Dermis blood vessel endothelial cell (primary cell): ENCODE measurements at places on chromosomes 3 and 15.

DNA sequence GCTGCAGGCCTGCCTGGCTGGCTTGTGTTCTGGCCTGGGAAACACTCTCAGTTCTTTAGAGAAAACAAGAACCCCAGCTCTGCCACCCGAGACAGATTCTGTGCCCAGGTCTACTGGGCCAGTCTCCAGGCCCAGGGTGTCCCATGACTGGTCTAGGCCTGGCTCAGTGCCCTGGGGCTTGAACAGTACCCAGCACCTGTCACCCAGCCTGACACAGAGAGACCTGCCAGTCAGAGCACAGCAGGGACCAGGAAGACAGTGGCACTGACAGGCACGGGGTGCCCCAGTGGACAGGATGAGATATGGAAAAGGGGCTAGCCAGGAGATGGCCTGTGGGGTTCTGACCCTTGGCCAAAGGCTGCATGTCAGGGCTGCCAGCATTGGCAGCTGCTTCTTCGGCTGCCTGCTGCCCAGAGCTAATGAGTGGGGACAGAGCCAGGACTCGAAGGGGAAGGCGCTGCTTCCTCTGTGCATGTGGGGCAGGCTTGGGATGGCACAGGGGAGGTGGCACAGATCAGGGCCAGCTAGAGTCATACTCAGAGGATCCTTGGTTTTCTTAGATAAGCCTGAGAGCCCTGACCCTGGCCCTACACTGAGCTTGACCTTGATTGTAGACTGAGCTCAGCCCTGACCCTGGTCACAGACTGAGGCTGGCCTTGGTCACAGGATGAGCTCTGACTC lies 15.1 kb downstream of the CCDC33 start:
- DNase-seq, result no peak

DNA sequence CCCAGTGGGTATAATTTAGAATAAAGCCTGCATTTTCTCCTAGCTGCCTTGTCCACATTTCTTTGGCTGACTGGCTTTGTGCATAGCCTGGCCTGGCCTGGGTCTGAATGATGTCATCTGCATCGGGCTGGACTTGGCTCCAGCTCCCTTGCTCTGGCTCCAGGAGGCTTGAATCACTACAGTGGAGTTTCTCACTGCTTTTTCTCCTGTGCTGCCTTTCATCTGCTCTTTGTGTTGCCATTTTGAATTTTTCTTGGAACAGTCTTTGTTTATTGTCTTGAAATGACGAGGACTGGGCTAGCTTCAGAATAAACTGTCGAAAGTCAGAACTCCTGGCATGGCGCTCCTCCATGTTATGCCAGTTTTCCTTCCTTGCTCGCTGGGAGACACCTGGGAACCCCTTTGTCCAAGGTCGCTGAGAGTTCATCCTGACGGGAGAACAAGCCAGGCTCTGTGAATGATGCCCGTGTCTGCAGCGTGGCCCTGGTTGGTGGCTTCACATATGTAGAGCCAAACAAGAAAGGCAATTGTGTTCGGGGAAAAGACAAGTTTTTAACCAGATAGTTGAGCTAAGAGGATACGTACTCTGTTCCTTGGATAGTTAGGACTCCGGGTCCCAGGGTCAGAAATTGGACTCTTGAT lies 258.9 kb downstream of the PDZRN3 start:
- no peak for DNase-seq

GRCh38 chr3:87219611-87220010 lies 7.5 kb upstream of the CHMP2B start:
- no peak for DNase-seq

DNA sequence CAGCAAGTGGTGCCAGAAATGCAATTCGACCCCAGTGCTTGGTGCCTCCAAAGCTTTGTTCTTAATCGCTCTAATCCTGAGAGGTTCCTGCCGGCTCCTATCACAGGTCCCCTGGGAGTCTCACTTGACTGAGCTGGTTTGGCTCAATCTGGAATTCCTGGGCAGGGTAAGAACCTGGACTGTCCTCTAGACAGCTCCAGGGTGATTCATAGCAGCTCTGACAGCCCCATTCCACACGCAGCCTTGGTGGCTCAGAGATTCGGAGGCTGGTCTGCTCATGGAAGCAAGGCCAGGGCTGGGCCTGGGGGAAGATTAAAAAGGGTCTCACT lies 37.9 kb downstream of the MYO5C start:
- DNase-seq, result peak; percentile 4

- no peak for DNase-seq
Measured at GRCh38 chr3:118810499-118811035, 224.1 kb downstream of the IGSF11 start.

DNA sequence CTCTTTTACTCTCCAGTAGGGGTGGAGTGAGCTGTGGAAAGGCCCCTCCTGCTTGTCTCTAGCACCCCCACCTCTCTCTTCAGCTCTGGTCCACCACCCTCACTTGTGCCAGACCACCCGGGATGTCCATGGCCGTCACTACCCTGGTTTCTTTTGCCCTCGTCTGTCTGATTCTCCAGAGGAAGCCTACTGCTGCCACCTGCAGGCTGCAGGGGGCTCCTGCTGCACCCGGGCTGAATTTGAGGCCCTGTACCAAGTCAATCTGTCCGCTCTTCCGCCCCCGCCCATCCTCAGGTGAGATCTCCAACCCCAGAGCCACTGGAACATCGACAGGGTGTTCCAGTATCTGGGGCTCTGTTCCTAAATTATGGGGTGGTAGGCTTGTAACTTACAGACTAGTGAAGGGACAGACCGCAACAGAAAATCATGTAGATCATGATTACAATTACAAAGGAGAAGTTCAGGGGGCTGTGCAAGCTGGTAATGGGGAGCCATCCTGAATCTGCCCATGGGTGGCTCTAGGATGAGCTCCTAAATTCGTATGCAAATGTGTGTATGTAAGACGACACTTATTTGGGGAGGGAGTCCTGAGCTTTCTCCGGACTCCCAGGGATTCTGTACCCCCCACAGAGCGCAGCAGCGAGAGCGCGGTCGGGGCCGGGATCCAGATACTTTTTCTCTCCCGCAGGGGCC lies 683 bp upstream of the UNC45A start:
- peak; percentile 87 for DNase-seq

- DNase-seq, result no peak
Measured at GRCh38 chr3:127710155-127710941, 37.6 kb downstream of the ABTB1 start.

DNA sequence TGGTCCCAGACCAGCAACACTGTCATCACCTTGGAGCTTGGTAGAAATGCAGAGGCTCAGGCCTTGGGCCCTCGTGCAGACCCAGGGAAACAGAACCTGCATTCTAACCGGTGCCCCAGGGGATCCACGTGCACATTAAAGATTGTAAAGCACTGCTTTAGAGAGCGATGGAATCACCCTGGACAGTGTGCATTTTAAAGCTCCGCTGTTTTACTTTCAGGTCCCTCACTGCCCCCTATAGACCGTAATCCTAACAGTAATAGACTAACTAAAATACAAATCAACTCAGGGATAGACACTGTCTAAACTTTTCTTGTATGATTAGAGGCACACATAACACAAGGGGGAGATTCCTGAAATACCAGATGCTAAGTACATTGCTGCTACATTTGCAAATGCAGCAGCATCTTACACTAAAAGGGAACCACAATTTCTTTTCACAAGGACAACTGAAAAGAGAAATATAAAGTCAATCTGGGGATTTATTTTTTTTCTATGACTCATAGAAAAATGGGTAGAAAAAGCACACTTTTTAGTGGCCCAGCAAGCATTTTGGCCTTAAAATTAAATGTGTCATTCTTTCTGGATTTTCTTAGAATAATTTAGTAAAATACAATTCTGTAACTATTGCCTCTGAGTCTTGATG lies 10.5 kb upstream of the SH3GL3 start:
- peak; percentile 63 for DNase-seq

DNA sequence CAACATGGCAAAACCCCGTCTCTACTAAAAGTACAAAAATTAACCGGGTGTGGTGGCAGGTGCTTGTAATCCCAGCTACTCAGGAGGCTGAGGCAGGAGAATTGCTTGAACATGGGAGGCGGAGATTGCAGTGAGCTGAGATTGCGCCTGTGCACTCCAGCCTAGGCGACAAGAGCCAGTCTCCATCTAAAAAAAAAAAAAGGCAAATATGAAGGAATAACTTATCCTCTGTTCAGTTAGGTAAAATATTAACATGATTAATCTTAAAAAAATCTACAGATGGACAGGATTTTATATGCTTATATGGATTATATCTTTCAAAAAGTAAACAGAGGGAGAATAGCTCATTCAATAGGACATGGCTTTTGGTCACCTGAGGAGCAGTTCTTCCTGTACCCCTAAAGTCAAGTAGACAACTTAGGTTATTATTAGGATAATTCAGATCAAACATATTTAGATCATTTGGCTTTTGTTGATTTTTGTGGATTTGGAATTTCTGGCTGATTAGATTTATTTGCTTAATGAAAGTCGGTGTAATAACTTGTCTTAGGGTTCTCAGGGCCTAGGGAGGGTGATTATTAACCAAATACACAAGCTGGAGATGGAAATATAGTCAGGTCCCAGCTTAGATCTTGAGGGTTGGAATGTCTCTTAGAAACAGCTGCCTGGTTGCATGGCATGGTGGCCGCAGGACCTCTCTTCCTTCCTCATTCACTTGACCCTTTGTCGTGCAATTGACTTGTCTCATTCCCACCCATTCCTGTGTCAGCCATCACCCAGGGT lies 82.1 kb upstream of the ONECUT1 start:
- no peak for DNase-seq

DNA sequence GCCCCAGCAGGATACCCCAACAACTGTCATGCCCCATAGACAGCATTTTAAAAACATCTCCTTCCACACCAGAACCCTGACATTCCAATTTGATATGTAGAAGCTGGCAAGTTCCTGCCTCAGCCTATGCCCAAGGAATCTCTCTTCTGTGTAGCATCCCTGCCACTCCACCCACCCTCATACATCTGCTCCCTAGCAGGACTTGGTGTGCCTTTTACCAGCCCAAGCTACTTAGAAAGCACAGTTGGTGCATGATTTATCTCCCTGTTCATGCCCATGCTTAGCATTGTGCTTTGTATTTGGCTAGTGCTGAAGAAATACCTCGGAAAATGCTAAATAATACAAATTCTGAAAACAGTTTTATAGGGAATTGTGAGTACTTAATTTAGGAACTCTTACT lies 236.9 kb upstream of the HES1 start:
- DNase-seq, result no peak

- DNase-seq, result peak; percentile 55
Measured at GRCh38 chr3:122858373-122858772, 63.5 kb downstream of the SLC49A4 start.

DNA sequence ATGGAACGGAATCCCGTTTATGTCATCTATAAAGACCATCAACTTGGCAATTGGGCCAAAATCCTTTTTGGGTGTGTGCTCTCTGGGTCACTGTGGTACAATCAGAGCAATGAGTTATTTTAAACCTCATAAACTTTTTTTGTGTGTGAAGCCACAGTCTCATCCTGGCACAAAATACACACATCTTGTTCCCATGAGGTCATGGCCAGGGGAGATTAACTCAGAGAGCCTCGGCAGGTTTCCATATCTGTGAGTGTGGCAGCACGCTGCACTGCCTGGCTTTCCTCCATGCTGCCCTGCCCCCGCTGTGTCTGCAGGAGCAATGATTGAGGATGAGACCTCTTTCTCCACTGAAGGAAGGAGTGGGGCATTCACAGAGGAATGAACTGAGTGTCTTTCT lies 54.0 kb upstream of the DLG1 start:
- no peak for DNase-seq

DNA sequence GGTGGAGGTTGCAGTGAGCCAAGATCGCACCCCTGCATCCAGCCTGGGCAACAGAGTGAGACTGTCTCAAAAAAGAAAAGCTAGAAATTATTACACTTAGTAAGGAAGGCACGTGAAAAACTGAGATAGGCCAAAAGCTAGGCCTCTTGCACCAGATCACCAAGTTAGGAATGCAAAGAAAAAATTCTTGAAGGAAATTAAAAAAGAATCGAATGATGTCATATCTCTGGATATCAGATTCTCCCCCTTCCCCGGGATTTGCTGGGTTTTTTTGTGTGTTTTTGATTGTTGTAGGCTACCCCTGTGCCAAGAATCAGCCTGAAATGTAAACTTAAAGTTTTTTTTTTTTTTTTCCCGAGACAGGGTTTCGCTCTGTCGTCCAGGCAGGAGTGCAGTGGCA lies 17.4 kb downstream of the PTPN23 start:
- DNase-seq, result no peak

DNA sequence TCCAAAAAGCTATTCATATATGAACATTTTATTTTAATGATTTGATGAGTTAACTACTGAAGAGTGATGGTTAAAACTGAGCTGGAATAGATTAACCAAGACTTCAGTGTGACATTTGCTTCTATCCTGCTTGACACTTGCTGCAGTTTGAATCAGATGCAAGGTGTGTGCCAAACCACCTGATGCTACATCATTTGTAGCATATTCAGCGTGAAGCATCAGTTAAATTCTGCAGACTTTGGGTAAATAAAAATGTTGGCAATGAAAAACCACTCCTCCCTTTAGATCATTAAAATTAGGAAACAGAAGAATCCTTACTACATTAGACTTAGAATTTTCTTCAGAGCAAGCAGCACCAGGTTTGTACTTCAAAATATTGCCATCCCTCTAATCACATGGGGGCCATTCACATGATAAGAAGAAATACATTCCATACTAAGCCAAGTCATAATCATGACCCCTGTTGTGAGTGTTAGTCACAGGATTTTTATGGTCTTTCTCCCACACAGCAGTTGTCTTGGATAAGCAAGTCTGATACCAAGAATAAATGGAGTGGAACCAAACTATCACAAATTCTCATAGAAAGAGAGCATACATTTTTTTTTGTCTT lies 160.7 kb upstream of the TNIK start:
- DNase-seq, result no peak

DNA sequence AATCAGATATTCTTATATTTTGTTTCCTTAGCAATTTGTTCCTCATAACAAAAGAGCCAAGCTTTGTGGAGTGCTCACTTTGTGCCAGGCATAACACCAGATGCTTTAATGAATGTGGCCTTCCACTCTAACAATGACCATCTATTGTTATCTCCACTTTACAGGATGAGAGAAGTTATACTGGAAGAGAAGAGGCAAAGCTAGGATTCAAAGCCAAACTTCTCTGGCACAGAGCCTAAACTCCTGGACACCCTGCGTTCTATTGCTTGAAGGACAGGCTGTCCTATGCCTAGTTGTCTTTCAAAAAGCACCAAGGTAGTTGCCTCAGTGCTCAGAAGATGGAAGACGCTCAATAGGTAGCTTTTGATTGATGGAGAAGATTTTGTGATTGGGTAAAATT lies 123.2 kb upstream of the FEZF2 start:
- DNase-seq, result no peak

DNA sequence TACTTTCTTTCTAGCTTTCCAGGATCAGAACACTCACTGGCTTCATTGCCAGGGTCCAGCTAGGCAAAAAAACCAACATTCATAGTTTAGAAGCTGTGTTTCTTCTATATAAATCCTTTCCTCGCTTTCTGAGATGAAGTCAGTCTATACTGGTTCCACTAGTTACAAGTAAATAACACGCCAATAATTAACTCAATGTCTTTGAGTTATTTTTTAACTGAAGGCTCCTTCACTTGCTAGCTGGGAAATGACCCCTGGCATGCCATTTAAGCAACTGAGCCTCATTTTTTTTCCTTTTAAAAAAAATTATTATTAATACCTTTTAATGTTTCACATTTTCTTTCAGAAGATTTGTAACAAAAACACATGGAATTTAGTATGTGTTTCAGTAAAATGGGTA lies 2.1 kb upstream of the CCDC174 start:
- no peak for DNase-seq
